ENCODE measurements at places on chromosomes 6 and 20.

DNA sequence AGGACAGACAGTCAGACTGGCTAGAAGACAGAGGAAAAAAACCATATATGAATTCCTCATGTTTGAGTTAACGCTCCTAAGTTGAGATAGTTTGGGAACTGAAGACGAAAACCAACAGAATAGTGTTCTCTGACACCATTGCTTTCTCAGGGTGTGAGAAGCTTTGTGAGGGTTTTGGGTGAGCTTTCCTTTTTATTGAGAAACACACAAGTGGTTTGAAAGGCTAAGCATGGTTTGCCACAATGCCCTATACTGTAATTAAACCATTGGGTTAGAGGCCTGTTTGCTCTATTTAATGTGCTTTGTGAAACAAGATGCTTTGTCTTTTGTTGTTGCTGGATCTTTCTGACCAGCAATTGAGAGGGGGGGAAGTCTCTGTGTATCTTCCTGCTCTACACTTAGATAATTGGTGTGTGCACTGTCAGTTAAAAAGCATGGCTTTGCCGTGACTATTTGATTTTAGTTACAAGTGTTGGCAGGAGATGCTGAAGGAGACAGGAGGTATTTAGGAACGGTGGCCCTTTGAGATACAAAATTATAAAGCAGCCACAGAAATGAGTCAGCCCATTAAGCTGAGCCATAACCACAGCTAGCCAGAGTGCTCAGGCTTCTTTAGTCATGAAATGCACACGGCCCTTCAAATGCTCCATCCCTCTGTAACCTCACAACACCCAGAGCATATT lies 273.0 kb upstream of the PREP start:
- DNase-seq: no peak

- DNase-seq: no peak
These were observed 62.6 kb downstream of the BANF2 start for GRCh38 chr20:17762243-17762872.

- no peak for DNase-seq
These were observed 711.1 kb downstream of the HDGFL1 start for GRCh38 chr6:23280437-23280836.

- peak; percentile 40 for DNase-seq
These were observed at the start of gene KCNG1 for GRCh38 chr20:51022803-51023616. Gene KCNG1, minus strand, starts transcription at chr20:51023107. Its CDS starts 12,769 bp downstream, at chr20:51010338.

DNA sequence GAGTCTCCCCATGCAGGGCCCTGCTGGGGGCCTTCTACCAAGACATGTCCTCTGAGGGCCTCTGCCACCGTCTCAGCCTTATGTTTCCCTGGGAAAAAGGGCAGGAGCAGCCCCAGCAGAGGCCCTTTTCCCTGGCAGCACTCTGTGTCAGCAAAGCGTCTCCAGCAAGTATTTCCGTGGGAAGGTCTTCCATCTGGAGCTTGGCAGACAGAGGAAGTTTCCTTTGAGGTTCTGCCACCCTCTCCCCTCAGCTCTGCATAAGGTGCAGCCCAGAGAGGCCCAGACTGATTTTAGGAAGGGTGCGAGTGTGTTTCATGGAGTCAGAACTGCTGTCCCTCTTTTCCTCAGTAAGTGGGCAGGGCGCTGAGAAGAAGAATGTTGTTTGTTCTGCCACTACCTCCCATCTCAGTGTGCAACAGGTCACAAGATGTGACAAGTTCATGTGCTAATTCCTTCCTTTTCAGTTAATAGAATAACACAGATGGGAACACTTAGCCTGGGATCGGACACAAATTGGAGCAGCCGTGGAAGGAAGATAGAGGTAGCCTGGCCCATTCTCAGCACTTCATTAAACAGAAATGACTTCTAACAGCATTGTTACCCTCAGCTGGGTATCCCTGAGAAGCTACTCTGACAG lies 784.4 kb downstream of the MAFB start:
- no peak for DNase-seq

DNA sequence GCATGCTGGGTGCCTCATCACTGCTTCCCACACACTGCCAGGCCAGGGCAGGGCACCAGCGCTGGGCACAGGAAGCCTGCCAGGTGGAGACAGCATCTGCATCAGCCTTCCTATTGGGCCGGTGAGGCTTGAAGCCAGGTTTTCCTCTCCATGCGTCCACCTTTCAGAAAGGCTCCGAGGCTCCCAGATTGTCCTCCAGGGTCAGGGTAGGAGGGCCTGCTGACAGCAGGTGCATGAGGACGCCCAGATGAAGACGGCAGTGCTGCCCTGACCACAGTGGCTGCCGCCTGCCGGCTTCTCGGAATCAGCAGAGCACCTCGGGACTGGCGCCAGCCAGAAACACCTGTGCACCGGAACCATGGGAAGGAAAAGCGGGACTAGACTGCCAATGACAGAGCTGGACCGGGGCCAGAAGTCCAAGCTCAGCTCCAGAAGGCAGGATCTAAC lies 170.5 kb upstream of the CST7 start:
- DNase-seq: no peak

DNA sequence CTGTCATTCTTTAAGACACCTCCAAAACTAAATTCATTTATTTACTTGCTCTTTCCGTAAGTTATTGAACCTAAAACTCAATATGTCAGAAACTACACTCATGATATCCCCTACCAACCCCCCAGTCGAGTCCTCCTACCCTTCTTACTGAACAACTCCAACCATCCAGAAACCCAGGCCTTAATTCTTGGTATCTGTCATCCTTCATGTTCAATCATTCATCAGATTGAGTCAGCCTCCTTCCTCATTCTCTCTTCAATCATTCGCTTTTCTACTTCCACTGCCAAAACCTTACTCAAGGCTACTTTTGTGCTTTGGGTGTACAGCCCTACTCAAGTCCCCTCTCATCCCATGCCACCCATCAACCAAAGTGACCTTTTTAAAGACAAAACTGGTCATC lies 95.7 kb downstream of the SMLR1 start:
- DNase-seq: no peak

DNA sequence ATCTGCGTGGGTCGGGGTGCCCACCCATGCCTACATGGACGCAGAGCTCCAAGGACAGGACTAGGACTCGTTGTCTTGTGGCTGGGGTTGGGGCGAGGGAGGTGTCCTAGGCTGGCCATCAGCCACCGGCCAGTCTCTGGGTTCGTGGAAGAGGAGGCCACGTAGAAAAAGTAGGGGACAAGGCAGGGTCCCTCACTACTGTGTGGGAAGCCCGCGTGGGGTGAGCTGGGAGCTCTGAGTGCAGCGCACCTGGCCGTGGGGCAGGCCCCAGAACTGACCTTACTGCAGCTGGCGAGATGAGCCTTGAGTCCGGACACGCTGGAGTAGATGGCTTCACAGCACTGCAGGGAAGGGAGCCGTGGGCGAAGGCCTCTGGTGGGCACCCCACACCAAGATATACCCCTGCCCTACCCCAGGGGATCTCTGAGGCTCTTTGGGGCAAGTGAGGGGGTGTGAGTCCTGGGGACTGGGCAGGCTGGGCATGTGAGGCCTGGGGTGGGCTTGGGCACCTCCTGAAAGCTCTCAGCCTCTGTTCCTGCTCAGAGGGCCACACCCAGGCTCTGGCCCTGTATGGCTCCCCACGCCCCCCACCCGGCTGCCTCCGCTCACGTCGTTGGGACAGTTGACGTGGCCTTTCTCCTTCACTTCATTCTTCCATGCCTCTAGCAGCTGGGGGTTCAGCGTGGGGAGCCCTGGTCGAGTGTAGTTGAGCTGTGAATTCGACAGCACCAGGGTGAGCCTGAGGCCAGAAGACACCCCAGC lies 5.6 kb upstream of the UCKL1 start:
- DNase-seq: no peak

DNA sequence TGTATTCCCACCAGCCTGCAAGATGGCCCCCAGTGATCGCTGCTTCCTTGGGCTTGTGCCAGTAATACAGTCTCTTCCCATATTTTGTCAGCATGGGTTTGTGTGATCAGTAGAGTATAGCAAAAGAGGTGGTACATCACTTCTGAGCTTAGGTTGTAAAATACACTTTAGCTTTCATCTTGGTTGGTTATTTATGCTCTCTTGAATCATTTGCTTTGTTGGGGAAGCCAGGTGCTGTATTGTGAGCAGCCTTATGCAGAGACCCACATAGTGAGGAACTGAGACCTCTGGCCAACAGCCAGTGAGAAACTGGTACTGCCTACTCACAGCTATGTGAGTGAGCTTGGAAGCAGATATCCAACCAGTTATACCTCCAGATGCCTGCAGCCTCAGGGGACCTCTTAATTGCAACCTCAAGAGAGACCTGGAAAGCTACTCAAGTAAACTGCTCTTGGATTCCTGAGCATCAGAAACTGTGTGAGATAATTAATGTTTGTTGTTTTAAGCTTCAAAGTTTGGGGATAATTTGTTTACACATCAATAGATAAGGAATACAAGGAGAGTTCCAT lies 229.3 kb downstream of the FARS2 start:
- DNase-seq: no peak

- no peak for DNase-seq
These were observed 134.6 kb downstream of the SYNE1 start for GRCh38 chr6:152502421-152503188.

GRCh38 chr20:60565083-60565482 lies 606.9 kb downstream of the CDH26 start:
- no peak for DNase-seq

DNA sequence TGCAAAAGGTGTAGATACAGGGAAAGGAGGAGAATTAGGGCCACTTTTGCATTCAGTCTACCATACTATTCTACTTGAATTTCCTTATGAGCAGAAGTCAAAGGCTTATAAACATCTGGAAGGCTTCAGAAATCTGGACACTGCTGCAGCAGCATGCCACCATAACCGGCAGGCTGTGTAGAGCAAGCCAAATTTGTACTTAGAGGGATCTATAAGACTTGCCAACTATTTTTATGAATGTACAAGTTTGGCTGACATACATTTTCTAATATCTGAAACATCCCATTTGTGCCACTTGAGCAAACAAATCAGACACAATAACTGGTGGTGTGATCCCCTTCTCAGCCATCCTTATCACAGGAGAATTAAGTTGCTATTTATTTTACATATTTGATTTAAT lies 14.0 kb upstream of the PLCB1 start:
- DNase-seq: no peak

DNA sequence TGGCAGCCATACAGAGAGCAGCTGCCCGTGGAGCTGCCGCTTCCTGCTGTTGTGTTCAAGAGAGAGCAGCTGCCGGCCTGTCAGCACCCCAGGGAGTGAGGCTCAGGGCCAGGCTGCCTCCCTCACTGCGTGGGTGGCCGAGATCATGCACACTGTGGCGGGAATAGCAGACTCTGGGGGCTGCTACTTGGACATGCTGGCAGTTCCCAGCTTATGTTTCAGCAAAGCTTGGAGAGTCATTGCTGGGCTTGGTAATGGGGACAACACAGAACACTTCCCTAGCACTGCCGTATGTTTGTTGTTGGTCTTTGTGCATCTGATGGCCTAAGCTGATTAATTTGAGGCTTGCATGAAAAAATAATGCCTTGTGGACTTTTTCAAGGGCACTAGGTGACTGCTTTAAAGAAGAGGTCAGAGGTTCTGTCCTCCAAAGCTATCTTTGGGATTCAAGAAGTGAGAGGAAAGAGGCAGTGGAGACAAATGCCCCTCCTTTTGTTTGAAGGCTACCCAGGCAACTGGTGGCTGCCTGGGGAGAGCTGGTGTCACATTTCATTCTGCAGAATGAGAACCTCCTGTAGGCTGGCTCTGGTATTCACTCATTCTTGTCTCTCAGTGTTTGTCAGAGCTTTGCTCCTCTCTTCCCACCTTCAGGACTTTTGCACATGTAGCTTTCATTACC lies 18.8 kb downstream of the MRAP2 start:
- DNase-seq: peak; percentile 51

- no peak for DNase-seq
These were observed 38.4 kb upstream of the FUCA2 start for GRCh38 chr6:143549949-143550268.

- DNase-seq: no peak
These were observed 63.6 kb downstream of the IPCEF1 start for GRCh38 chr6:154292855-154293519.

DNA sequence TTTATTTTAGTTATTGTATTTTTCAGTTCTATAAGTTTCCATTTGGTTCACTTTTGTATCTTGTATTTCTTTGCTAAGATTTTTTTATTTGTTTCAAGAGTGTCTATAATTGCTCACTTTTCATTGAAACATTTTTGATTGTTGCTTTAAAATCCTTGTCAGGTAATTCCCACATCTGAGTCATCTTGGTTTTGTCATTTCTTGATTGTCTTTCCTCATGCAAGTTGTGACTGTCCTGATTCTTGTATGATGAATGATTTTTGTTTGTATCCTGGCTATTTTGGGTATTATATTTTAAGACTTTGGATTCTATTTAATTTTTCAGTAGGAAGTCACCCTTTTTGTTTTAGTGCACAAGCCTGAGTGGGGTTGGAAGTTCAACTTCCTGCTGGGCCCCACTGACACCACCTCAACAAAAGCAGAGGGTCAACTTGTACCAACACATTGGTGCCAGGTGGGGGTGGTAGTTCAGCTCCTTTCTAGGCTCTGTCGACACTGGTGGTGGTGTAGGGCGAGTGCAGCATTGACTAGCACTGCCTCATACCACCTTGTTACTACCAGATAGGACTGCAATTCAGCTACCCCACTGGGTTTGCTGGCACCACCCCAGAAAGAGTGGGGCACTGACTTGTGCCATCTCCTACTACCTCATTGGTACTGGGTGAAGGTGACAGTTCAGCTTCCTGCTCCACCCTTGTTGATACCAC lies 8.8 kb downstream of the RSPH3 start:
- DNase-seq: no peak

- no peak for DNase-seq
These were observed 61.2 kb upstream of the SGK1 start for GRCh38 chr6:134379076-134379475.

DNA sequence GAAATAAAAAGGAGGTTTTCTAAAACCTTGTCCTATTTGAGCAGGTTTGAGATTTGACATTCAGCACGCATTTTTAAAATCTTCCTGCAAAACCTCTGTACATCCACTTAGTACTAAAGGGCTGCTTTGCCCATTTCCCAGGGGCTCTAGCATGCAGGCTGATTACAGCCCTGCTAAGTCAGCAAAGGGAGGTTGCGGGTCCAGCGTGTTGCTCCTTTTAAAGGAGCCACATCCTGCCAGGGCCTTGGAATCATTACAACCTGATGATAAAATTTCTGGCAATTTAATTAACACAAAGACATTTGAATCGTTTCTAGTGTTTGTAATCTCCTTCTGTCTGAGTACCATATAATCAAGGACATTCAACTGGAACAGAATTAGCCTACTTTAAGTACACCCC lies 455.1 kb upstream of the CITED2 start:
- DNase-seq: no peak

DNA sequence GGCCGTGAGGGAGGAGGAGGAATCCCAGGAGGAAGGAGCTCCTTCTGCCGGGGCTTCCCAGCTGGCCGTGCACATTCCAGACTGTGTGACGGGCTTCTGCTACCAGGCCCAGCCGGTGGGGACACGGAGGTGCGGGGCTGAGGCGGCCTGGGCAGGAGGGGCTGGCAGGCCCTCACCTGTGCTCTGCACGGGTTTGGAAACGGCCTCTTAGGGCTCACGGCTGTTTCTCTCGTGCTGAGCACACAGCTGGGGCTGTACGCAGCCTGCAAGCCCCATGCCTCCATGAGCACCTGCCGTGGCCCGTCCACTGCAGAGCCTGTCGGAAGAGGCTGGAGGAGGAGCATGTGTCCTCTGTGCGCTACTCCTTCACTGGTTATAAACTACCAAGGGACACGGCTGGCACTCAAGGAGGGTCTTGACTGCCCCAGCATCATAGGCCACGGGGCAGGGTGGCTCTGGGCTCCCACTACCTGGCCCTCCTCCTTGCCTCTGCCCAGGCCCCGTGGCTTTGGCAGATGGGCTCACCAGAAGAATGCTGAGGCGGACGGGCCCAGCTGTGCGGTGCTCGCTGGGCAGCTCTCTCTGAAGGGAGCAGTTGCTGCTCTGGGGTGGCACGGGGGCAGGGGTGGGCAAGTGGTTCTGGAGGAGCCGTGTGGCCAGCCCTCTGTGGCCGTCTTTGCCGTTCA lies 15.8 kb downstream of the NPEPL1 start:
- no peak for DNase-seq

GRCh38 chr6:126548300-126548699 lies 208.4 kb downstream of the CENPW start:
- no peak for DNase-seq
